Fibroblast of the aortic adventitia (primary cell): ENCODE measurements at places on chromosomes 13 and 19. TPM values are rescaled to one million over a fixed set of nuclear protein-coding genes. Genes with fewer than 3 reads are reported as not detected.
A peak's percentile ranks its signal among the peaks of the same experiment; 100 is the strongest.

The ZNF835 gene
- total RNA-seq: not detected in 2 replicates

DNA sequence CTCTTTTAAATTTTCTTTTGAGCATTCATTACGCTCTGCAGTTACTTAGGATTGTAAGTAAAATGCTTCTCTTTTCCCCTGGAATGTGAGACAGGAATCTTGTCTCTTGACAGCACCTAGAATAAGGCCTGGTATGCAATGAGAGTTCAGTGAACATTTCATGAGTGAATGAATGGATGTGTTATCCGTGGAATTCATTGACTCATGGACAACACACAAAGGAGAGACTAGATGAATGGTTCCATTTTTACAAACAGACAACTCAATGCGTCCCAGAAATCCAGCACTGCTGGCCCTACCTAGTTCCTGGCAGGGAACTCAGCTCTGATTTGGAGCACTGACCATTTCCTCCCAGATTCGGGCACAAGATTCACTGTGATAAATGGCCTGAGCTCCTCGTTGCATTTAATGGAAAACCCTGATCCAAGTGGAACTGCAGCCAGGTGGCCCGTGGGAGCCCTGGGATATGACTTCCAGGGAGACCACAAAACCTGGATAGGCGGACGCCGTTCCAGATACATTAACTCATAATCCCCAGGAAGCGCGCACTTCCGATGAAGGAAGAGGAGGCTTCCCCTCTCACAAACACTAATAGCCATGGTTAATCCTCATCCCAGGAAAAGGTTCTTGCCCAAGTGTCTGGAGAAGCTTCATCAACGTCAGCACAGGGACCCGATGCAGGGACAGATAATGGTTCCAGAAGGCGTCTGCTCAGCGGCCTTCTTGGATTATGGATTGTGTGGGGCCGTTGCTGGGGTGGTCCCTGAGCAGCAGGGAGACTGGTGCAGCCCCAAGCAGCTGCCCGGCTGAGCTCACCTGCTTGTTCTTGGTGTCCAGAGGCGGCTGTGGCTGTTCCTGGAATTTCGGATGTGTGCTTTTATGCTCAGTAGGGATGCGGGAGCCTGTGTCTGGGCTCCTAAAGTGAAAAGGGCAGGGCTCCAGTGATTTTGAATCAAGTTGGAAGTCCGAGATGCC is 211.1 kb upstream of the TSHZ3 start:
- peak; percentile 17 for DNase-seq

The FFAR2 gene
- not detected in 2 replicates for total RNA-seq

GRCh38 chr19:11984986-11985385 is 20.1 kb downstream of the ZNF763 start:
- no peak for DNase-seq

The CD177 gene
- 0.27 and 0.33 TPM in 2 replicates for total RNA-seq

The CEACAM7 gene
- not detected in 2 replicates for total RNA-seq

GRCh38 chr19:10112895-10113591 is 1.6 kb downstream of the P2RY11 start:
- no peak for DNase-seq

The STAP2 gene
- 1.2 and 7.5 TPM in 2 replicates for total RNA-seq

- no peak for DNase-seq
These were observed 94.1 kb downstream of the KL start for GRCh38 chr13:33110386-33110712.

DNA sequence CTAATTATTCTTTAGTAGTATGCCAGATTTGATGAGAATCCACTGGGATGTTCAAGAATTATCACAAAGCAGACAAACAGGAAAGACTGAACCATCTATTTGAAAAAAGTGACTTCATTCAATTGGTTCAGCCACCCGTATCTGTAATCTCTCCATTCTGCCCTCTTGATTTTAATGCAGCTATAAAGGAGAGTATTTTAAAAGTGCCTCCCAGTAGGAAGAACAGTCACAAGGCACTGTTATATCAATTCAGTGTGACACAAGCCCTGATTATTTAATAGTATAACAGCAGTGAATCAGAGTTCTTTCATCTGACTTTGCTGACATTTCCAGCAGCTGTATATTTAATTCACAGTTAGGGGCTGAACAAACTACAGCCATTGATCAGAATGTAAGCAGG is 77.3 kb upstream of the SLAIN1 start:
- no peak for DNase-seq

- DNase-seq: no peak
These were observed 351.9 kb upstream of the MIR17HG start for GRCh38 chr13:90995614-90996013.

DNA sequence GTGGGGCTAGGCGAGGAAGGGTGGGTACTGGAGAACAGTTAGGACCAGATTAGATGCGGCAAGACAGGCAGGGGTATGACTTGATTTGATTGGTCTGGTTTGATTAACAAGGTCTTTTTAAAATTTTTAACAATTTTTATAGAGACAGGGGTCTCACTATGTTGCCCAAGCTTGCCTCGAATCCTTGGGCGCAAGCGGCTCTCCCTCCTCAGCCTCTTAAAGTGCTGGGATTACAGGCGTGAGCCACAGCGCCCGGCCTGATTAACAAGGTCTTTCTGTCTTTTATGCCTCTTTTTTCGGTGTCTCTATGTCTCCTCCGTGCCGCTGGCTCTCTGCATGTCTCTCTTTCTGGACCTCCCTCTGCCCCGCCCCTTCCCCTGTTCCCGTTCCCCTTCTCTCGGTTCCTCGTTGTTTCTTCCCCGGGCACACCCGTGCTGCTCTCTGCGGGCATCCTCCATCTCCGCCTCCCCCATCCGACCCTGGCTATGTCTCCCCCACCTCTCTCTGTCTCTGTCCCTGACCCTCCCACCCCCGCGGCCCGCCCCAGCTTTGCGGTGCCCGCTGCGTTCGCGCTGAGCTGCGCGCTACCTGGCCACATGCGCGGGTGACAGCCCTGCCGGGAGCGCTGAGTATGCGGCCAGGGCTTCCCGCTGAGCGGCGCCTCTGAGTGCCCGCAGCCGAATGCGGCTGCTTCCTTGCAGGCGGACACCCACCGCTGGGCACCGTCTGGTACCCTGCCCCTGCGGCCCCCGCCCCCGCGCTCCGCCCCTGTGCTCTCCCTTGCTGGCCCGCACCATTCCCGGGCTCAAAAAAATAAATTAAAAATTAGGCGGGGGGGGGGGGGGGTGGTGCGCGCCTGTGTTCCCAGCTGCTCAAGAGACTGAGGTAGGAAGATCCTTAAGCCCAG is 8.1 kb upstream of the SDHAF1 start:
- DNase-seq: no peak

The LILRB3 gene
- not detected in 2 replicates for total RNA-seq

The ZNF613 gene
- 0.16 and 7.8 TPM in 2 replicates for total RNA-seq

The EPSTI1 gene
- total RNA-seq: 2.0 and 15.7 TPM in 2 replicates

The TNFSF11 gene
- total RNA-seq: 0.33 and 5.2 TPM in 2 replicates

DNA sequence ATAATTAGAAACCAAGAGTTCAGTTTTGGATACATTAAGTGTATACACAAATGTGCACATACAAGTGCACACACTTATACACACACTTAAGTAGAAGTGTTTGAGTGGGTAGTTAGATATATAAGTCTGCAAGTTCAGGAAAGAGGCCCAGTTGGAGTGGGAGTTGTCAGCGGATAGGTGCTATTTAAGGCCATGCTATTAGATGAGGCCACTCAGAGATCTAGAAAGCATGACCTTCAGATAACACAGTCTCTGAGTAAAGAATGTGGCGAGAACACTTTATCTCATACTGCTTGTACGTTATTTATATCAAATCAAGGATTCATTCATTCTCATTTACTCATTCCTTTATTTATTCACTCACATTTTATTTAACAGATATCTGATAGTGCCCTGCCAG is 206.2 kb downstream of the POSTN start:
- DNase-seq: no peak

- peak; percentile 46 for DNase-seq
These were observed 3.0 kb downstream of the NFIX start for GRCh38 chr19:12997967-12998940.

DNA sequence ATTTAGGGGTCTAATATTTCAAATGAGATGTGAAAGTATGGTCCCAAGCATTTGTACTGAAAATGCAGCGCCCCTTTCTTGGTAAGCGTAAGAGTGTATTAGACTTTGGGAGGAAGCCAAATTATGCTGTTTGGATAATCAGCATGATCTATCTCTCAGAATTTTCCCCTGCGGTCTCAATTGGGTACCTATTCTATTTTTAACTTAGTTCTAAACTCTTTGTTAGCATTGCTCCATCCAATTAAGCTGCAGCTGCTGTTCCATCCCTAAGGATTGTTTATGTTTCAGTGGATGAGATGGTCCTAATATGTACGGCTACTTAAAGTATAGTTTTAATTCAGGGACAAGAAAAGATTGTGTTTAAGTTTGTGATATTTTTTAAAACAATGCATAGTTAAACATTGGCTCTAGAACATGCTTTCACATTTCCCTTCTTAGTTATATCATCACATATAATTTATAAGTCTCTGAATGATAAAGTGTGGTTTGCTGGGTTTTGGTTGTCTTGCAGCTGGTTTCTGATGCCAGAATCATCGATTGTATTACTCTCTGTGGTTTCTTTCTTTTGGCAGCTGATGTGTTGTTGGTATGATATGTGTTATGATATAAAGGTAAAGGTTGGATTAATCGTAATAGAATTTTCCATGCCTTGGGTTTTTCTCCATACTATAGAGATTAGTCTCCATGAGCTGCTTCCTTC is 15.0 kb downstream of the POLR1D start:
- DNase-seq: peak; percentile 70

DNA sequence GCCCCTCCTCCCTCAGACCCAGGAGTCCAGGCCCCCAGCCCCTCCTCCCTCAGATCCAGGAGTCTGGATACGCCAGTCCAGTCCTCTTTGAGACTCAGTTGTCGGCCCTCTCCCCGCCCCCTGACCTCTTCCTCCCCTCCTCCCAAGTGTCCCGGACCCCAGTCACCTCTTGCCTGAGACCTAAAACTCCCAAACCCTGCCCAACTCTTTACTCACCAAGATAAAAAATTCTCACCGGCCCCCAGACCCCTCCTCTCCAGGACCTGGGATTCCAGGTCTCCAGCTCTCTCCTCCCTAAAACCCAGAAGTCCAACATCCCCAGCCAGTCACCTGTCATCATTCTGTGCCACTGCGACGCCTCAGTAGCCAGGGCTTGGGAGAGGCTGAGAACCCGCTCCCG is 1.4 kb upstream of the HSD17B14 start:
- no peak for DNase-seq

The DNAJC3 gene
- 64.1 and 65.8 TPM in 2 replicates for total RNA-seq

GRCh38 chr13:50552424-50552966 is 291.0 kb downstream of the DLEU7 start:
- no peak for DNase-seq

The GRIN2D gene
- 1.2 and 2.2 TPM in 2 replicates for total RNA-seq

DNA sequence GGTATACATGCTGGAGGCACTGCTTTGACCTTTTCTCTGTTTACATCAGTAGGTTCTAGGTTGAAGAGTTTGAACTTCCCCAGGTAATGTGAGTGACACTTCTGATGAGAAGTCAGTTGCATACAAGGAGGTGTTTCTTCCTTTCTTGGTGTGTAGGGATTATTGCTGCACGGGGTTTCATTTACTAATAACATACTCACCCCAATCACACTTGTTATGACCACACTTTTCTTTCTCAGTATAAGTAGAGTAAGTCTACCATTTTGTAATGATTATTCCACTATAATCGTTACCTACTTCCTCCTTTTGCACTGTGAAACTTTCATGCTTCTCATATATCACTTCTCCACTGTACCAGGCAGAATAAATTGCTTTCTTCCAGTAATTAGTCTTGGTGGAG is 138.0 kb downstream of the TNFSF13B start:
- no peak for DNase-seq

GRCh38 chr19:31715249-31715945 is 366.2 kb upstream of the TSHZ3 start:
- peak; percentile 24 for DNase-seq

GRCh38 chr13:62292714-62293480 is 877.2 kb upstream of the PCDH20 start:
- DNase-seq: no peak

- no peak for DNase-seq
These were observed 15.6 kb upstream of the SLC39A3 start for GRCh38 chr19:2755448-2755705.

The ZGLP1 gene
- total RNA-seq: 0.16 and 0.63 TPM in 2 replicates

DNA sequence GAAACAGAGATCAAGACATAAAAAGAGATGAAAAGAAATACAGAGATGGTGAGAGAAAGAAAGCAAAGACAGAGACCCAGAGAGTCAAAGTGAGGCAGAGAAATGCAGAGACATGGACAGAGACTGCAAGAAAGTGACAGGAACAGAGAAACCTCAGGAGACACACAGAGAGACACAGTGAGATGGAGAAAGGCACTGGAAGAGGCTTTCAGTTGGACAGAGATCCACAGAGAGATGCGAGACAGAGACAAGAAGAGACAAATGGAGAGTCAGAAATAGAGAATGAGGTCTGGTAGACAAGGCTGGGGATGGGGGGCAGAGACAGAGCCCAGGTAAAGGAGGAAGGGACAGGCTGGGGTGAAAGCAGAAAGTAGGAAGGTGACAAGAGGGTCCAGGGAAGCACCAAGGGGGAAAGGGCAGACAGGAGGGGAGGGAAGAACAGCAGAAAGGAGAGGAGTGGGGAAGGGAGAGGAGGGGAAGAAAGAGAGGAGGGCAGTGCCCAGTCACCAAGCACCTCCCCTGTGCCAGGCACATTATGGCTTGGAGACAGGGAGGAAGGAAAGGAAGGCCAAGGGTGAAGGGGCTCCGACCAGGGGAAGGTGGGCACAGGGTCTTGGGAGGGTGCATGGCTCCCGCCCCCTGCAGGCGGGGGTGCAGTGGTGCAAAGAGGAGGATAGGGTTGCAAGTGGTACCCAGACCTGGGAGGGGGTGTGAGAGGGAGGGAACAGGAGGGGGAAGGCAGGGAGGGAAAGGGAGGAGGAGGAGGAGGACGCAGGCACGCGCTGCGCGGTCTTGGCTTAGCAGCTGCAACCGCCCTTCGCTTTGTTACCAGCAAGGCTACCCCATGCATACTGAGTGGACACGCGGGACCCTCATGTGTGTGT is 38.4 kb downstream of the DEDD2 start:
- no peak for DNase-seq

The PCDH17 gene
- 0.82 and 1.4 TPM in 2 replicates for total RNA-seq

DNA sequence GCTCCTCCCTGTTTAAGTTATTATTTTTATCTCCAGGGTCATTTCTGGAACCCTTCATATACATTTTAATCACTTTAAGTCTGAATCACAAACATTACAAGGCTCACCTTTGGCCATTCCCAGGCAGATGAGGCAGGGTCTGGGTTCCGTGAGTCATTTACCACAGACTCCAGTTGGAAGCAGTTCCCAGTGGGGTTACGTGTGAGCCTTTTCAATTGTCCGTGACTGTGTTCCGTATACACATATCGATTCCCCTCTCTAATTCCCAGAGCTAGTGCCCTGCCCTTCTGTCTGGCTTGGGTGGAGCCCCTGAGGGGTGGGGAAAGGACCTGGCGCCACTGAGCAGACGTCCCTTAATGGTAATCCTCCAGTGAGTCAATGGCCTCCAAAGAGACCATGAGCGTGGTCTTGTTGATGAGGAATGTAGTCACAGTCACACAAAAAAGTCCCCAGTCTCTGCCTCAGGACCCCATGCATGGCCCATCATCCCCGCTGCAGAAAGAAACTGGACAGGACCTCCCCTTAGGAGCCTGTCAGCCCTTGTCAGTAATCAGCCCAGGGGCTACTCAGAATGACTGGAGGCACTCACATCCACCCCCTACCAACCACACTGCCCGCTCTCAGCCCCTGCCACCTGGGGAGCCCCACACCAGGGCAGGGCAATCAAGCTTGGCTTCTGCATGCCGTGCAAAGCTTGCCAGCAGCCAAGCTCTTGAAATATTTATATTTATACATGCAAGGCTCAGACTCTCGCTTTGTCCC is 144.4 kb downstream of the ZIC5 start:
- DNase-seq: no peak

GRCh38 chr13:32017474-32017873 is 14.1 kb upstream of the FRY start:
- DNase-seq: no peak

The LRP3 gene
- 15.0 and 33.2 TPM in 2 replicates for total RNA-seq

The FPR1 gene
- not detected in 2 replicates for total RNA-seq

GRCh38 chr19:2139385-2140137 is 11.8 kb downstream of the AP3D1 start:
- DNase-seq: no peak

The MISP gene
- total RNA-seq: 0.09 TPM in 1 of 2 replicates, not detected in the other
